Naive B cell (primary cell): ENCODE measurements at places on chromosomes 6 and 20.

- peaks cover 2% of the 10 kb centered on the region for H3K27me3 ChIP-seq
- no peak overlapping the region for H3K27ac ChIP-seq
- no peak overlapping the region for H3K4me3 ChIP-seq
- no peak for DNase-seq
- no peaks in the 10 kb centered on the region for H3K4me1 ChIP-seq
Measured at GRCh38 chr6:125340991-125341390, 39.2 kb upstream of the HDDC2 start.

DNA sequence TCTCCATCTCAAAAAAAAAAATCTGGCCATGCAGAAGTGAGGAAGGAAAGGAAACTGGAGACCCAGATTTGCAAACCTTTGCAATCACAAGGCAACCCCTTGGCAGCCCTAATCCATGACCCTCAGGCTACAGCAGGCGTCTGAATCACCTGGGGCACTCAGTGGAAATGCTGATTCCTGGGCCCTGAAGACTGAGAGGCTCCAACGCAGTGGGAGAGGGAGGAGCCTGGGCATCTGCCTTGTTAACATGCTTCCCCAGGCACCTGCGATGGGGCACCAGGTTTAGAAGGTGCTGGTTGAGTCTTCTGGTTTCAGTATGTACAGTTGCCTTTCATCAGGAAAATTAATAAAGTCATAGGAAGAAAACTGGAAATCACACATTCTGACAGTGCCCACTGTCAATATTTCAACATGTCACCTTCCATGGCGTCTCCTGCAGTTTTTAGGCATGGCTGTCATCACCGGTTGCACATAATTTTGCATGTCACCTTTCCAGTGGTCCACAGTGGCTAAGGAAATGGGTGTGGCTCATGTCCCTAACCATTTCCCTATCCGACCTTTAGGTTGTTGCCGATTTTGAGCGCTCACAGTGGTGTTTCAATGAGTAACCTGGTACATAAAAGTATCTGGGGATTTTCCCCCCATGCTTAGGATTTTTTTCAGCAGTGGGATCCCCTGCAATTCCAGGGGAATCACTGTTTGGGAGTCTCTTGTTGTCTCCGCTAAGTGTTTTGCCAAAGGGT is 56.9 kb downstream of the PREX1 start:
- no peaks in the 10 kb centered on the region for H3K27me3 ChIP-seq
- H3K27ac ChIP-seq: no peak overlapping the region
- no peaks in the 10 kb centered on the region for H3K36me3 ChIP-seq
- H3K4me1 ChIP-seq: peaks cover 88% of the 10 kb centered on the region
- no peak overlapping the region for H3K4me3 ChIP-seq

- H3K27ac ChIP-seq: no peak overlapping the region
- no peak for DNase-seq
- H3K4me3 ChIP-seq: no peak overlapping the region
- no peaks in the 10 kb centered on the region for H3K36me3 ChIP-seq
- H3K27me3 ChIP-seq: no peaks in the 10 kb centered on the region
Measured at GRCh38 chr6:137145421-137145820, 28.0 kb downstream of the IL22RA2 start.

DNA sequence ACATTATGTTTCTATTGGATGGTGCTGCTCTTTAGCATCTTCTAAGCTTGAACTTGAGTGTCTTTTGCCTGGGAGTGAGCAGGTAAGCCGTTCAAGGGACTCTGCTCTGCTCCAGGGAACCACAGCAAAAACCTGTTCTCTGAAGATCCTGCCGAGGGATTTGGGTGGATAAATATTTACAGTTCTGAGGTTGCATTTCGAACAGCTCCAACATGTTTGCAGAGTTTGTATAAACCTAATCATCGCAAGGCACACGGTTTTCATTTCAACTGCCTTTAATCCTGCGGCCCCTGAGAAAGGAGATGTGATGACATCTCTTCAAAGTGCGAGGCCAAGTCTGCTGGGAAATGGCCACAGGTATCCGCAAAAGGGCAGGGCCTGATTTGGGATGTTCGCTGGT is 293.4 kb downstream of the TFAP2C start:
- H3K4me3 ChIP-seq: no peak overlapping the region
- no peak for DNase-seq
- peaks cover 54% of the 10 kb centered on the region for H3K27me3 ChIP-seq
- no peaks in the 10 kb centered on the region for H3K36me3 ChIP-seq
- no peak overlapping the region for H3K27ac ChIP-seq

- peak overlapping the region; percentile 29 for H3K27ac ChIP-seq
- H3K36me3 ChIP-seq: peaks cover 6% of the 10 kb centered on the region
- H3K4me1 ChIP-seq: no peaks in the 10 kb centered on the region
- no peak for DNase-seq
- no peaks in the 10 kb centered on the region for H3K27me3 ChIP-seq
Measured at GRCh38 chr20:62891111-62891510, 29.5 kb upstream of the TCFL5 start.

GRCh38 chr6:27442932-27443331 is 30.0 kb downstream of the ZNF184 start:
- H3K4me3 ChIP-seq: no peak overlapping the region
- no peak overlapping the region for H3K27ac ChIP-seq
- no peak for DNase-seq
- H3K36me3 ChIP-seq: peaks cover 10% of the 10 kb centered on the region
- no peaks in the 10 kb centered on the region for H3K4me1 ChIP-seq
